SK-N-SH (cell line): ENCODE measurements at places on chromosomes 1 and 21.

GRCh38 chr1:161080441-161081405, 8.6 kb downstream of the NECTIN4 start:
- no peak overlapping the region for H3K4me3 ChIP-seq
- H3K27ac ChIP-seq: no peak overlapping the region
- DNase-seq: no peak
- no peaks in the 10 kb centered on the region for H3K36me3 ChIP-seq
- H3K4me1 ChIP-seq: peaks cover 13% of the 10 kb centered on the region; the same call in 1 of the 2 replicates

DNA sequence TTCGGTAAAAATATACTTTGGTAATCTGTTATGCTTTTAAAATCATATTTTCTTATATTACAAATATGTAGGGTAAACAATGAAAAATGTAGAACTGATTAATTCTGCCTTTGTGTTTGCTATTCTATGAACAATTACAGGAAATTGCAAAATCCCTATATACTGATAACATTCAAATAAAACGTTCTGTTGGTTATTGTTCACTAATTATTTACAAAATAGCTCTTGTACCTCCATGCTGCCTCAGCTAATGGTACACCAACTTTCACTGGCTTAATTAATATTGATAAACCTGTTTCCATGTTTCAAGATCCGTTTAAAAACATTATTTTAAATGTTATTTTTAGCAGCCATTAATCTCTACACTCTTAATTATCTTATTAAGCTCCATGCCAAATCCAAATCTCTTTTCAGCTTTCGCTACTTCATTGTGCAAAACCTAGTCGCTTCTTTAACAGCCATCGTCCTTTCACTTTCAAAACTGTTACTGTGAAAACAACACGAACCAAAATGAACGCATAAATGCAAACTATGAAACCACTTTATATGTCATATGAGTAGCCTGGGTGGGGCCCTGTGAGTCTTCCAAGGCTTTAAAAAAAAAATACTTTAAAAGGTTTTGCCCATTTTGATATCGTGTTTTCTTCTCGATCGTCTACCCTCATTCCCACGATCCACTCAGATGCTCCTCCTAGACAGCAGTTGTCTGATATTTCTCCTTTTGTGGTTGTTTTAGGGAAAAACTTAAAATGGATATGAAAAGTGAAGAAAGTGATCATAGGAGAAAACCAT, 807.1 kb downstream of the USP25 start:
- peaks cover 9% of the 10 kb centered on the region for H3K4me1 ChIP-seq
- H3K4me3 ChIP-seq: peak overlapping the region; percentile 73
- no peaks in the 10 kb centered on the region for H3K36me3 ChIP-seq
- peak overlapping the region; percentile 98 for H3K27ac ChIP-seq
- DNase-seq: no peak

GRCh38 chr1:184940226-184940625, 34.1 kb downstream of the NIBAN1 start:
- H3K4me1 ChIP-seq: peaks cover 6% of the 10 kb centered on the region
- peak overlapping the region; percentile 54; the same call in 1 of the 2 replicates for H3K27ac ChIP-seq
- H3K36me3 ChIP-seq: peaks cover 5% of the 10 kb centered on the region
- DNase-seq: no peak
- H3K4me3 ChIP-seq: no peak overlapping the region
- H3K27me3 ChIP-seq: no peaks in the 10 kb centered on the region

GRCh38 chr1:225449774-225450173, 21.9 kb upstream of the LBR start:
- no peak overlapping the region for H3K4me3 ChIP-seq
- no peak for DNase-seq
- H3K27ac ChIP-seq: no peak overlapping the region
- H3K36me3 ChIP-seq: no peaks in the 10 kb centered on the region

DNA sequence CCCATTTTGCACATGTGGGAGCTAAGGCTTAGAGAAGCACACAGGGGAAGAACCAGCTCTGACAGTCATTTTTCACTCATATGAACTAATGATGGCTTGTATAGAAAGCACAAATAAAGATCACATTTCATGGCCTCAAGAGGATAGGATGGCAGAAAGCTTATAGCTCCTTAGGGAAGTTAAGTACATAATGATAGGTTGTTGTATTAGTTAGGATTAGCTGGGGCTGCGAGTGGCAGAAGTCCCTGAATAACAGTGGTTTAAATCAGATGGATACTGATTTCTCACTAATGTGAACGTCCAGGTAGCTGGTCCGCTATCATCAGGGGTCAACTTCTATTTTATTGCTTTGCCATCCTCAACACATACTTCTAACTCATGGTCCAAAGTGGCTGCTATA, 284.0 kb downstream of the RPS6KC1 start:
- H3K36me3 ChIP-seq: no peaks in the 10 kb centered on the region
- no peak overlapping the region for H3K4me3 ChIP-seq

DNA sequence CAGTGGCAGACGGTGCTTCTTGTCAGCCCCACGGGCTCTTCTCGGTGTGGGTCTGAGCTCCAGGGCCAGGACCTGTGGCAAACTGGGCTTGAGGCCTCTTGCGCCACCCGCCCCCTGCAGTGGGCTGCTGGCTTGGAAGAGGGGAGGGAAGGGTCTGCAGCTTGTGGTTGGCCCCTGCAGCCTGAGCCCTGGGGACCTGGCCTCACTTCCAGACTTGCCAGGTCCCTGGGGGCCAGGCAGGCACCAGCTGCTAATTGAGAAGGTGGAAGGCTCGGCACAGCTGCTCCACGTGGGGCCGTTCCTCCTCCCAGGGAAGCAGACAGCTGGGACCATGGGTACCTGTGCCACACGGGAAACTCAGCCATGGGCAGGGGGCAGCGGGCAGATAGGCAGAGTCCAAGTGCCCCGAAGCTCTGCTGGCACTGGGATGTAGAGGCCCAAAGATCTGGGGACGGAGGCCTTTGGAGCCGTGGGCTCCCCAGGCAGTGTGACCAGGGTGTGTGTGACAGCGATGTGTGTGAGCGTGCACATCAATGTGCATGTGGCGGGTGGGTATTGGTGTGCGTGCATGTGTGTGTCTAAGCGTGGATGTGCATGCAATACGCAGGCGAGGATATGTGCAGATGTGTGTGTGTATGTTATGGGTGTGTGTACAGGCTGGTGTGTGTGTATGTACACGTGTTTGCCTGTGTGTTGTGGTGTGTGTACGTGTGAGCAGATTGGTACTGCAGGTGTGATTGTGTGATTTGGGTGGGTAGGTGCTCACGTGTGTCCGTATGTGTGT, 39.3 kb downstream of the TP73 start:
- H3K36me3 ChIP-seq: no peaks in the 10 kb centered on the region
- DNase-seq: no peak
- H3K4me3 ChIP-seq: no peak overlapping the region
- no peak overlapping the region for H3K27ac ChIP-seq
- no peaks in the 10 kb centered on the region for H3K4me1 ChIP-seq
- no peaks in the 10 kb centered on the region for H3K27me3 ChIP-seq

- H3K27ac ChIP-seq: no peak overlapping the region
- DNase-seq: no peak
- no peaks in the 10 kb centered on the region for H3K4me1 ChIP-seq
- no peaks in the 10 kb centered on the region for H3K36me3 ChIP-seq
Observed at GRCh38 chr1:53475664-53476063, 16.5 kb downstream of the DMRTB1 start.

DNA sequence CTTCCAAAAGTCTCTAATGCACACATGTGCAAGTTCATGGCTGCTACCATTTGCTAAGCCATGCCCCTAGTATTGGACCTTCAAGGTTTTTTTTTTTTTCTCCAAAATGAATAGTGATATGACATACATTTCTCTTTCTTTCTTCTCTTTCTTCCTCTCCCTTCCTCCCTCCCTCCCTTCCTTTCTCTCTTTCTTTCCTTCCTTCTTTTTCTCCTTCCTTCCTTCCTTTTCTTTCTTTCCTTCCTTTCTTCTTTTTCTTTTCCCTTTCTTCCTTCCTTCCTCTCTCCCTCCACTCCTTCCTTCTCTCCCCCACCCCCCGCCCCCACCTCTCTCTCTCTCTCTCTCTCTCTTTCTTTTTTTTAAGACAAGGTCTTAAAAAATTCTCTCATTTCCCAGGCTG, 3.4 kb upstream of the RNF187 start:
- no peak overlapping the region for H3K4me3 ChIP-seq
- no peaks in the 10 kb centered on the region for H3K36me3 ChIP-seq
- H3K27ac ChIP-seq: no peak overlapping the region
- no peaks in the 10 kb centered on the region; the same call in 1 of the 2 replicates for H3K27me3 ChIP-seq
- no peak for DNase-seq
- H3K4me1 ChIP-seq: peaks cover 8% of the 10 kb centered on the region; the same call in 1 of the 2 replicates

DNA sequence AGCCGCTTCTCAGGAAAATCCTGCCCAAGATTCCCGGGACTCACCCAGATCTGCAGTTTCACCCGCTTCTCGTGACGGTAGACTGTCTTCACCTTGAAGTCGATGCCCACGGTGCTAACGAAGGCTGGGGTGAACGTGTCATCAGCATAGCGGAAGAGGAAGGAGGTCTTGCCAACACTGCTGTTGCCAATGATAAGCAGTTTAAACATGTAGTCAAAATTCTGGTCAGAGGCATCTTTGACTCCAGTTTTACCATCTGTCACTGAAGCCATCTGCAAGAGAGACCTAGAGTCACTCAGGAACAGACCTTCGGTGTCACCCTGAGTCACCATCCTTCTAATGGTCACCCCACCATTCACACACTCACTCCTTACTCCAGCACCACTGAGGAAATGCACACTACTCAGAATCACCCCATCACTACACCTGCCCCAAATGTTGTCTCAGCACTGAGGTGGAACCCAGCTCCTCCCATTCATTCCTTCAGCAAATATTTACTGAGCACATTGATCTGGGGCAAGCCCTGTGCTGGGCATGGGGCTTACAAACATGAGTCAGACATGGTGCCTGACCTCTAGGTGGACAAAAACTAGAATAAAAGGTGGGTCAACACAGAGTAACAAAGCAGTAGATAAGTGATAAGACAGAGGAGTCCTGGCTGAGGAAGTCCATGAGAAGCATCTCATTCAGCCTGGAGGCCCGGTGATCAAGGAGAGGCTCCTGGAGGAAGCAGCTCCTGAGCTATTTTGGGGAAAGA, 13.5 kb downstream of the RAB3B start:
- peaks cover 13% of the 10 kb centered on the region for H3K36me3 ChIP-seq
- no peaks in the 10 kb centered on the region for H3K27me3 ChIP-seq
- no peak overlapping the region for H3K27ac ChIP-seq
- no peak overlapping the region for H3K4me3 ChIP-seq
- DNase-seq: no peak

DNA sequence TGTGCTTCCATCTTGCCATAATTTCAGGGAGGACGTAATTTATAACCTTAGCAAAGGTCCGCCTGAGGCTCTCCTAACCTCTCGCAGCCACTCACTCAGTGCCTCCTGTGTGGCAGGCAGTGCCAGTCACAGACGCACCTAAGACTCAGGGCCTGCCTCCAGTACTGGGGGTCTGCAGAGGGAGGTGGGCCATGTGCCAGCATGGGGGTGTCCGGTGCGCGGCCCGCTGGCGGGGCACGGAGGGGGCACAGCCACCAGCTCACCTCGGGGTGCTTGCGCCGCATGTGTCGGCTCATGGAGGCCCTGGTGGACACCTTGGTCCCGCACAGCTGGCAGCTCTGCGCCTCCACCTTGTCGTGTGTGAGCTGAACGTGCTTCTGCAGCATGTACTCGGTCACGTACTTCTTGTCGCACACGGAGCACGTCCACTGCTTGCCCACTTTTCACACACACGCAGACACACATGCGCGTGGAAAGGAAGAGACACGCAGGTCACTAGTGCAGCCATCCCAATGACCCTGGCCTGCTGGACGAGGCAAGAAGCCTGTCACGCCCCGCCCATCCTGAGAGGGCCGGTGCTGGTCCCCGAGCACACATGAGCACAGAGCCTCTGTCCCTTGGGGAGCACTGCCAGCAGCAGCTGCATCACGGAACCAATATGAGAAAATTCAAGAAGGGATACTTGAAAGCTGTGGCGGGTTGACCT, 43.2 kb upstream of the RIPK4 start:
- H3K36me3 ChIP-seq: no peaks in the 10 kb centered on the region
- no peak overlapping the region for H3K27ac ChIP-seq
- H3K4me3 ChIP-seq: no peak overlapping the region
- H3K27me3 ChIP-seq: no peaks in the 10 kb centered on the region
- no peaks in the 10 kb centered on the region; the same call in 1 of the 2 replicates for H3K4me1 ChIP-seq
- no peak for DNase-seq

DNA sequence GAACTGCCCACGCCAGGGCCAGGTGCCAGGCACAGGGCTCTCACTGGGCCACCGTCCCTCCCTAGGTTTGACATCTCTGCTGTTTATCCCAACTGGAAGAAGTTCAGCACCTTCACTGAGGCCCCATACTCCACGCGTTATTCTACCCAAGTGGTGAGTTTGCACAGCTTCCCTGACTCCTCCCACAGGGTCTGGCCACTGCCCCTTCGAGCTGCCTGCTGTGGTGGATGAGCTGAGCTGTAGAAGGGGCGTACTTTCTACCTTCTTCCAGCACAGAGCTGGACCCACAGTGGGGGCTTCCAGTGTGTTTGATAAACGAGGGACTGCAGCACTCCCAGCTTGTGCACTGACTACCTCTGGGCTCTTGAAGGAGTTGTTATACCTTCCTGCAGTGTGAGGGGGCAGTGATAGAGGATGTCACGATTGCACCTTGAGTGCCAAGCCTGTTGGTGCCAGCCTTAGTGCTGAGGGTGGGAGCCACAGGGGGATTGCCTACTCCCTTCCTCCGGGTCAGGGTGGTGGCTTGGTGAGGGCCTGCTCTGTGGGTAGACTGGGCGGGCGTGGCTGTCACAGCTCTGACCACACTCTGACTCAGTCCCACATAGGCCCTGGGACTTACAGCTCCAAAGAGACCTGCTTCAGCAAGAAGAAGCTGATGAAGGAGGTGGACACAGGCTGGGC, 5.9 kb upstream of the TTC22 start:
- H3K27me3 ChIP-seq: no peaks in the 10 kb centered on the region

- no peaks in the 10 kb centered on the region for H3K36me3 ChIP-seq
- peaks cover 9% of the 10 kb centered on the region for H3K4me1 ChIP-seq
- peak overlapping the region; percentile 69 for H3K4me3 ChIP-seq
- H3K27ac ChIP-seq: peak overlapping the region; percentile 96
Observed at GRCh38 chr1:119141020-119141424, 569 bp upstream of the WARS2 start.

DNA sequence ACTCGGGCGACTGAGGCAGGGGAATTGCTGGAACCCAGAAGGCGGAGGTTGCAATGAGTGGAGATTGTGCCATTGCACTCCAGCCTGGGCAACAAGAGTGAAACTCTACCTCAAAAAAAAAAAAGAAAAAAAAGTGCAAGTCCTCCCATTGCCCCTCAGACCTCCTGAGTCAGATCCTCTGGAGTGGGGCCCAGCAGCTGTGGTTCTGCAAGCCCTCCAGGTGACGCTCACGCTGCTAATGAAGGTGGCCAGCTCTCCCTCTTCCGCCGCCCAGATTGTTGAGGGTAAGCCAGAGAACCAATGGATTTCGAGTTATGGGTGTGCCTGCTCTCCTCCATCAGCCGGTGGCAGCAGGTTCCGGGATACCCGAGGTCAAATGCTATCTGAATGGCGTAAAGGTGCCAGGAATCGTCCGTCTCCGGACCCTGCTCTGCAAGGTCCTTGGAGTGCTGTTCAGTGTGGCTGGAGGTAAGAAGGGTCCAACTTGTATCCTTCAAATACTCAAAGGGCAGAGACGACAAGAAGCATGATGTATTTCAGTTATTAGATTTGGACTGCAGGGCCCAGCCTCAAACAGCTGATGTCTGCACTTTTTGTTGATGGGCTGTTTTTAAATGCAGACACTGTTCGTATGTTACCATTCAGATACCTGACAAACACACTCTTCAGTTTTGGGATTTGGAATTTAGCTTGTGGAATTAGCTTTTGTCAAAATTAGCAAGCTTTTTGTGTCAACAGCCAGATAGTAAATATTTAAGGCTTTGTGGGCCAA, 17.6 kb downstream of the CLCN6 start:
- no peaks in the 10 kb centered on the region for H3K27me3 ChIP-seq
- H3K4me3 ChIP-seq: no peak overlapping the region
- H3K27ac ChIP-seq: no peak overlapping the region
- H3K4me1 ChIP-seq: no peaks in the 10 kb centered on the region
- H3K36me3 ChIP-seq: peaks cover 60% of the 10 kb centered on the region
